Stimulated activated CD4-positive, alpha-beta T cell treated with anti-CD3 and anti-CD28 coated beads, Interleukin-1b, Interleukin-23, amount 100 ng/mL, for 24 hours (primary cell): ENCODE measurements at places on chromosomes 7 and 10.

- no peak for DNase-seq
Observed at GRCh38 chr7:73812996-73813395, 17.8 kb upstream of the CLDN4 start.

DNA sequence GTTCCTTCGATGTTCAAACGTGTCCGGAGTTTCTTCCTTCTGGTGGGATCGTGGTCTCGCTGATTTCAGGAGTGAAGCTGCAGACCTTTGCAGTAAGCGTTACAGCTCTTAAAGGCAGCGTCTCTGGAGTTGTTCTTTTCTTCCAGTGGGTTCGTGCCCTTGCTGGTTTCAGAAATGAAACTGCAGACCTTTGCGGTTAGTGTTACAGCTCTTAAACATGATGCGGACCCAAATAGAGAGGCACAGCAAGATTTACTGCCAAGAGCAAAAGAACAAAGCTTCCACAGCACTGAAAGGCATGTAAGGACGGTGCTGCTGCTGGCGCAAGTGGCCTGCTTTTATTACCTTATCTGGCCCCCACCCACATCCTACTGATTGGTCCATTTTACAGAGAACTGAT, 931.4 kb downstream of the IPMK start:
- no peak for DNase-seq

DNA sequence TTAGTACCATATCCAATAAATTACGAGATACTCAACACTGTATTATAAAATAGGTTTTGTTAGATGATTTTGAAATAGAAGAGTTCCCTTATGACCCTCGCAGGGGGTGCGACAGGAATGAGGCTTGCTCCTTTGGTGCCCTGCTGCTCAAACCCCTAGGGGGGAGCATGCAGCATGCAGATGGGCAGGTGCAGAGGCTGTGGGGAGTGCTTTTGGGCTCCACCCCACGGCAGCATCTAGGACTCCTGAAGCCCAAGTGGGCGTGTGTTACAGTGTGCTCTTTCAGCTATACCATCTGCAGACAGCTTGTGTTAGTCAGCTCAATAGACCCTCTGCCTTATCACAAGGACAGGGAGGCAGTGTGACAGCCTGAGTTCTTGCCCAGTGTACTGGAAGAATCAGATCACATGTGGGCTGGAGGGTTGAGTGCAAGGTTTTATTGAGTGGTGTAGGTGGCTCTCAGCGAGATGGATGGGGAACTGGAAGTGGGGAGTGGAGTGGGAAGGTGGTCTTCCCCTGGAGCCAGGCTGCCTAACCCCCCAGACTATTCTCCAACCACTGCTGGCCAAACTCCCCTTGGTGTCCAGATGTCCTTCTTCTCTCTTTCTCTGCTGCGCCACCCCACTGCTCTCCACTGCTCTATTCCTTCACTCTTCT, 3.1 kb upstream of the MRC1 start:
- DNase-seq, result no peak

- no peak for DNase-seq
Observed at GRCh38 chr10:3866332-3866731, 81.3 kb upstream of the KLF6 start.

- no peak for DNase-seq
Observed at GRCh38 chr7:159238541-159238940, 93.9 kb upstream of the VIPR2 start.

DNA sequence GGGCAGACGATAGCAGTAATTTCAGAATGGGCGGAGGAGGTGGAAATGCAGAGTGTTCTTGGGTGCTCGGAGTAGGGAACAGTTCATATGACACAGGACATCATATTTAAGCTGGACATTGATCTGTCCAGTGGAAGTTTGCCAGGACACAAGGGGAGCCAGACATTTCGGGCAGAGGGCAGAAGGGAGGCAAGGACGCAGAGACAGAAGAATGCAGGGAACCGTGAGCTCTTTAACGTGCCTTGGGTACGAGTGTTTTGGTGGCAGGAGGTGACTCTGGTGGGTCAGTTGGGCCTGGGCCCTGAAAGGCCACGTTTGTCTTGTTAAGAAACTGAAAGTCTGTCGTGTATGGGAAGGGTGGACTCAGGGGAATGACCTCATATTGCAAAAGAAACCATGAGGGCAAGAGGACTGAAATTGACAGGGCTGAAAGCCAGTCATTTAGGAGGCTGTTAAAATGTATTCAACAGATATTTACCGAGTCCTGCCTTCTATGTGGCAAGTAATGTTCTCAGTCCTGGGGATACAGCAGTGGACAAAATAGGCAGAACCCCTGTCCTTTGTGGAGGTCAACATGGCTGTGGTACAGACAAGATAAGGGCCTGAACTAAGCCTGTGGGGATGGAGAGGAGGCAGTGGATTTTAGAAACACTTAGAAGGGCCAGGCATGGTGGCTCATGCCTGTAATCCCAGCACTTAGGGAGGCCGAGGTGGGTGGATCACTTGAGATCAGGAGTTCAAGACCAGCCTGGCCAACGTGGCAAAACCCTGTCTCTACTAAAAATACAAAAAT, 2.2 kb downstream of the OPTN start:
- DNase-seq, result no peak

DNA sequence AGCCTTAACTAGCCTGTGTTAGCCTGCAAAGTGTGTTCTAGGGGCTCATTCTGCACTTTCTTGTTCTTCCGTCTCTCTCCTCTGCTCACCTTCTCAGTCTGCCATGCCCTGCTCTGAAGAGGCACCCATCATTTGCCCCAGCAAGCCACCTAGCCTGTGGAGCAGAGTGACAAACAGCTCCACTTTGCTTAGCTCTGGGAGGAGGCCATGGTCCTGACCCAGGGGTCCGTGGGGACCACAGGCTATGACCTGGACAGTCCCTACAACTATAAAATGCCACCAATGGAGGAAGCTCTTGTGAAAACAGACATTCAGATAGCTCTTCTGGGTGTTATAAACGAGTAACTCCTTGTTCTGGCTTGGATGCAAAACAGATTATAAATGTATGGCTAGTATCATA, 1029.6 kb downstream of the CNTNAP2 start:
- DNase-seq, result no peak

- DNase-seq, result no peak
Observed at GRCh38 chr7:74362266-74362665, 73.1 kb downstream of the CLIP2 start.

GRCh38 chr7:105353752-105354328, 34.9 kb downstream of the SRPK2 start:
- no peak for DNase-seq

GRCh38 chr7:5445981-5446594, 22.5 kb upstream of the TNRC18 start:
- DNase-seq, result no peak

DNA sequence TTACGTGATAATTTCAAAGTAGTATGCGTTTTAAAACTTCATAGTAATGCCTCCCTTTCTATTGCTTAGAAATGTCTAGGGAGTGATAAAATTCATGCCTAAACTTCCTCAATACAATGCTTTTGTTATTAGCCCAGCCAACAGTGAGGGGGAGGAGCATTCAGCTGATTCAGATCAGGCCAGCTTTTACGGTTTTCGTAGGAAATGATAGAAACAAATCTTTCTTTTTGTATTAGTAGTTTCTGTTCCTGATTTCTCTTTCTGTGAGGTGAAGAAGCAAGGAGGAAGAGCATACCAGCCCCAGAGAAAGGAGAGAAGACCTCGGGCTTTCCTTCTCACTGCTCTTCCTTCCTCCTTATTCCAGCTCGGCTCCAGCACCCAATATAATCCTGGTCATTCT, 35.2 kb upstream of the ITPRID1 start:
- no peak for DNase-seq

DNA sequence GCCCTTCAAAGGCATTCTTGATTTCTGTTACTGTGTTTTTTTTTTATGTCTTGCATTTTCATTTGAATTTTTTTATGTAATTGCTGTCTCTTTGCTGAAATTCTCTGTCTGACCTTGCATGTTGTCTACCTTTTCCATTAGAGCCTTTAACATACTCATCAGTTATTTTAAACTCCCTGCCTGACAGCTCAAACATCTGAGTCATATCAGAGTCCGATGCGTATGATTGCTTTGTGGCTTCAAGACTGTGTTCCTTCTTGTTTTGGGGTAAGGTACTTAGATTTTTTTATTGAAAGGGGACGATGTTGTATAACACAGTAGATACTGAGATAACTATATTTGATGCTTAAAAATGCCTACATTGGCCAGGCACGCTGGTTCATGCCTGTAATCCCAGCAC, 9.7 kb upstream of the TARP start:
- no peak for DNase-seq

DNA sequence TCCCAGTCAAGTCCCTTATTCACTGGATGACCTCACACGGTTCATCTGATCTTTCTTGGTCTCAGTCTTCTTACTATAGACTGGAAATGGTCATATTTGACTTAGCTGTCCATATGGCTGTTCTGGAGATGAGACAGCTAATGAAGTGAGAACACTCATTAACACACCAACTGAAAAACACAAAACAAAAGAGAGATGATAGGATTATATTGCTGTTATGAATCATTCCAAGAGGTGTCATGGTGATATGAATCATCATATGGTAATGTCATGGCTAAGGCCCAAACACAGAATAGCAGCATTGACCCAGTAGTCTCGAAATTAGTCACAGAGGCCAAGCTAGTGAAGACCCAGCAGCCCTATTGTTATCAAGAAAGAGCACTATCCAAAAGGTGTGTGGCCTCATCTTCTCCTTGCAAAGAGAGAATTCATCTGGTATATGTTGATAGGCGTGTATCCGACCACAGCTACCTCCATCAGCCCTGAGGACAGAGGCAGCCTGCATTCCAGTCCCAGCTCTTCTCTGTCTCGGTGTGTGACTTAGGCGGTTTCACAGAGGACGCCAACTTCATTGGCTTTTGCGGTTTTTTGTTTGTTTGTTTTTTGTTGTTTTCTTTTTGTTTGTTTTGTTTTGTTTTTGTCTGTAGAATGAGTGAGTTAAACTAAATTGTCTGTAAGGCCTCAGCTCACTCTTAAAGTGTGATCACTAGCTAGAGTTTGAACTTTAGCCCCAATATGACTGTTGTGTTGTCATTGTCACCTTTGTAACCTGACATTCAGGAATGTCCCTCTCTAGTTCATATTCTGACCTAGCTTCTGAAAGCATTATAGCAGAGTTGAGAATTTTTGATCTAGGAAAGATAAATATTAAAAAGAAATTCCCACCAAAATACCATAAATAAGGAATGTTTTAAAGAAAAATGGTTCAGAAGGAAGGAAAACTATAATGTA, 97.4 kb upstream of the PDCD4 start:
- peak; percentile 29 for DNase-seq

GRCh38 chr7:37714606-37715005, 31.0 kb downstream of the GPR141 start:
- no peak for DNase-seq

- DNase-seq, result no peak
Observed at GRCh38 chr10:127142136-127142535, 54.3 kb downstream of the INSYN2A start.

GRCh38 chr7:22109761-22110160, 164.1 kb upstream of the CDCA7L start:
- no peak for DNase-seq

DNA sequence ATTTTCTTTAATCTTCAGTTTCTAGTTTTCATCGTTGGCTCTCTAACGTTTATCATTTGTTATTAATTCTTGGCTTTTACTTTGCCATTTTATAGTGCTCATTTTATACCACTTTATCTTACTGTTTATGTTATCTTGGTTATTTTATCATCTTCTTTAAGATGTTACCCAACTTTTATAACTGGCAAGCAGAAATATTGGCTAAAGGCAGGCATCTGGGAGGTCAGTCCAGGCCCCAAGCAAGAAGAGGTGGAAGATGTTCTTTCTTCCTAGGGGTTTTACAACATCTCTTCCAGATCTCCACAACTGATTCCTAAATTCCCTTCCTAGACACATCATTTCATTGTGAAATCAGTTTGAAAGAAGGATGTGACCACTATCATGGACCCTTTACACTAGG, 208.1 kb downstream of the AHR start:
- no peak for DNase-seq

GRCh38 chr10:103224133-103224532, 21.6 kb upstream of the RPEL1 start:
- DNase-seq, result no peak

DNA sequence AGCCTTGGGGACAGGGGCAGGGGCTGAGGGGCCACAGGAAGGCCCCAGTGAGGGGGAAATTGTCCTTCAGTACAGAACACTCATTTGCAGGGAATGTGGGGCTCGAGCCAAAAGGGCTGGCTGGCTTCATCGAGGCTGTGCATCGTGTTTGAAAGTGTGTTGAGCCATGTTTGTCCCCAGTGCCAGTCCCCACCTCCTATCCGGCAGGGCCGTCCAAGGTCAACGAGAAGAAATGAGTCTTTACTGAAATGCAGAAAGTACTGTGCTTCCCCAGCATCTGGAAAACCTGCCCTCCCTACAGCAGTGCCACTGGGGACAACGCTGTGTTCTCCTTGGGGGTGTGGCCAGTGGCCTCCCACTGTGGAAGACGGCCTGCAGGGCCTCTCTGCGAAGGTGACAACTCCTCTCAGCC, 214.1 kb downstream of the KLF6 start:
- no peak for DNase-seq

DNA sequence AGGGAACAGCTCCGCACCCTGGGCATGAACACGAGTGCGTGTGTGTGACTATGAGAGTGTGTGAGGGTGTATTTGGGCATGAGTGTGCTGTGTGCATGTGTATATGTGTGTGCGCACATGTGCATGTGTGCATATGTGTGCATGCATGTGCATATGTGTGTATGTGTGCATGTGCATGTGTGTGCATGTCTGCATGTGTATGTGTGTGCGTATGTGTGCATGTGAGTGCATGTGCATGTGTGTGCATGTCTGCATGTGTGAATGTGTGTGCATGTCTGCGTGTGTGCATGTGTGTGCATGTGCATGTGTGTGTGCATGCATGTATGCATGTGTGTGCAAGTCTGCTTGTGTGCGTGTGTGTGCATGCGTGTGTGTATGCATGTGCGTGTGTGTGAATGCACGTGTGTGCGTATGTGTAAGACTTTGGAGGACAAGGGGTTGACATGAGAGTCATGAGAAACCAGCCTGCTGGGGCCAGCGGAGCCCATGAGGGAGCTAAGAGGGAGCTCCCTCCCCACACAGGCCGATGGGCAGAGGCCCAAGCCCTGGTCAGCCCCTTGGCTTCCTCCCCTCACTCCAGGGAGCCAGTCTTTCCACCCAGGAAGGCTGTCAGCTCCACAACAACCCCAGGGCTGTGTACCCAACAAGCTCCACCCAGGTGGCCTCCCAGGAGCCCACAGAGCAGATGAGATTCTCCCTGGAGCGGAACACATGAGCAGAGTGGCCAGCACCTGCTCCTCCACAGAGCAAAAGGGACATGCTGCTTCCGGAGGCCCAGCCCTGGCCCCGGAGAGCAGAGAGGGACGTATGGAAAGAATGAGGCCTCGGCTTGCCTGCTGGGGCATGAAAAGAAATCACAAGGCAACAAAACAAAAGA, 142.5 kb upstream of the PPP2R2D start:
- no peak for DNase-seq

DNA sequence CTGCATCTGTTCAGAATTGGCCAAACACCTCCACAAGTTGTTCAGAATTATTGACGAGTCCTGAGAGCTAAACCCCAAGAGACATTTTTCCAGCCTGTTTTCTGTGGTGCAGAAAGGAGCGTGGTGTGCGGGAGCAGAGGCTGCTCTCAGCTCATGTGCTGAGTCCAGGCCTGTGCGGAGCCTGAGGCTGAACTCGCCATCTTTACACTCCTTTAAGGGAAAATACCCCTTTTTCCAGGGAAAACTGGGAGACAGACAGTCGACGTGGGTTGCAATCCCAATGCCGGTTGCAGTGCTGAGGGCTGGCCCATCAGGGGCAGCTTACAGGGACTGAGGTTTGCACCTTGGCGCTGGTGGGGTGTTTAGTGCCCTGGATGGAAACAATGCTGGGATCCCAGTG, 112.2 kb downstream of the ADARB2 start:
- DNase-seq, result no peak

- DNase-seq, result no peak
Observed at GRCh38 chr7:116708861-116709260, 36.9 kb downstream of the MET start.

GRCh38 chr10:69376662-69377061, 40.1 kb downstream of the TACR2 start:
- no peak for DNase-seq
